ENCODE measurements at places on chromosomes 7 and 10.

DNA sequence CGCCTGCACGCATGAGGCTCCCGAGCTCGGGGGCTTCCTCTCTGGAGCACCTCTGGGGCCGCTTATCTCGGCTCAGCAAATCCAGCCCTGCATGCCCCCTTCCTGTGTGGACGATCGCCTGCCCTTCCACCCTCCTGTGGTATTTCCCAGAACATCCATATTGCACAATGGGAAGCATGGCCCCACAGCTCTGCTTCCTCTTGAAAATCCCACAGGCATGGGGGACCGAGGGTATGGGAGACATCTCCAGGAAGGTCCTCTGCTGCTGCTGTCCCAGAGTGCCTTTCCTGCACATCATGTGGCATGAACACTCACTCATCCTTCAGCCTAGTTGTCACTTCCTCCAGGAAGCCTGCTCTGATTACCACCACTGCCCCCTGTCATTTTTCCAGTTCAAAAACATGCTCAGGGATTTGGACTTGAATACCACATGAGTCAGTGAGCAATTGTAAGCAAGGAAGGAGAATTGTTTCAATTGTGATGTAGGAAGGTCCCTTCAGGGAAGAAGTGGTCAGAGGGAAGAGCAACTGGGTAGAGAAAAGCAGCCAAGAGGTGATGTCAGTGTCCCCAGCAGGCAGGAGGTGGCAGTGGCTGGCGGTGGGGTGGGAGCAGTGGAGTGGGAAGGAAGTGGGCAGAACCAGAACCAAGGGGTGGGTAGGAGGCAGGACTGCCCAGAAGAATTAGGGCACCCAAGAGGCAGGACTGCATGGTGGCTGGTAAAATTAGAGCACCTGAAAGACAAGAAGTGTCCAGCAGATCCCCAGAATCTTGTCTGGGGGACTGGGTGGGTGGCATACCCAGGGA, 67.5 kb upstream of the ZMIZ1 start:
- peak; percentile 21 for DNase-seq

GRCh38 chr10:366186-366585, 230.9 kb downstream of the ZMYND11 start:
- DNase-seq = no peak

DNA sequence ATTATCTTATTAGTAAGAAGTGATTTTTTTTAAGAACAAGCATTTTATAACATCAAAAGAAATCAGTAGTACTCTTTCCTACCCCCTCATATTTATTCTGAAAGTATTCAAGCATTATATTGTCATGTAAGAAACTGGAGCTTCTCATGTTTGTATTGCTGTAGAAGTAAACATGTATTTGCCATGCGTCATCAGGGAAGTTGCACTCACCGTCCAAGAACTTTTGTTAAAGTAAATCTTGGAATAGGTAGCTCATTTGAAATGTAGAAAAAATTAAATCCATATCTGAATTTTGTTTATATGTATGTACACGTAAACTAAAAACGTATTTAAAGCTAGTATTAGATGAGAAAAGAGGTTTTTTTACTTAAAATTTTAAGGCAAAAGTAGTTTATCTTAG, 96.8 kb downstream of the PTEN start:
- no peak for DNase-seq

GRCh38 chr7:43291789-43292188, 179.3 kb downstream of the HECW1 start:
- no peak for DNase-seq

GRCh38 chr10:61271127-61271780, 181.9 kb downstream of the TMEM26 start:
- DNase-seq = no peak

GRCh38 chr7:47932016-47932415, 16.2 kb downstream of the PKD1L1 start:
- no peak for DNase-seq

- DNase-seq = no peak
Measured at GRCh38 chr10:30680908-30681307, 51.4 kb upstream of the LYZL2 start.

GRCh38 chr7:25132430-25132829, 7.4 kb upstream of the CYCS start:
- DNase-seq = no peak

GRCh38 chr10:11017570-11018431, at the start of gene CELF2:
TSS of gene CELF2 (plus strand) at chr10:11017872. CDS start at chr10:11018090, 218 bp downstream.
- DNase-seq = peak; percentile 87

- peak; percentile 3 for DNase-seq
Measured at GRCh38 chr10:102635377-102635776, 8.9 kb upstream of the TRIM8 start.

GRCh38 chr7:78634093-78634492, 819.4 kb downstream of the MAGI2 start:
- DNase-seq = no peak

- DNase-seq = no peak
Measured at GRCh38 chr7:29364661-29365060, 170.1 kb downstream of the CHN2 start.

DNA sequence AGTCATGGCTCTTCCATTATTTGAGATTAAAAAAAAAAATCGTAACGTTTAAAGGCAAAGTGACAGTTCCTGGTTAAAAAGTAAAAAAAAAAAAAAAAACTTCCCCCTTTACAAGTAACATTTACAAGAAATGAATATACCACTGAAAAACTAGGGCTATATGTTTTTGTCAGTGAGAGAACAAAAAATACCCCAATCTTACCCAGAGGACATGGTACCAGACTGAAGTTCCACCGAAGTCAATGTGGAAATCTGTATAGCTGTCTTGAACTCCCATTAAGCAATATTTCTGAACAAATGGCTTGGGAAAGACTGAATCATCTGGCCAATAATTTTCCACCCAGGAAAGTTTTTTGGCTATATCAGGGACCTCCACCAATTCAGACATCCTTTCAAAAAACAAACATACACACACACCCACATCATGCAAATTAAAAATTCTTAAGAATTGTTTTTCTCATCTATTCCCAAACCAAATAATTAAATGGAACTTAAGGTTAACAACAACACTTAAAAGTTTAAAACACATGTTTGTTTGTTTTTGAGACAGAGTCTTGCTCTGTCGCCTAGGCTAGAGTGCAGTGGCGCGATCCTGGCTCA, 50.2 kb downstream of the KDM7A start:
- no peak for DNase-seq

Measured in left ventricle myocardium superior (tissue), 1 donor.